AG04450 (cell line): ENCODE measurements at places on chromosomes 13 and 19.

GRCh38 chr19:54462047-54462654 lies 1.4 kb downstream of the LENG9 start:
- DNase-seq: no peak

DNA sequence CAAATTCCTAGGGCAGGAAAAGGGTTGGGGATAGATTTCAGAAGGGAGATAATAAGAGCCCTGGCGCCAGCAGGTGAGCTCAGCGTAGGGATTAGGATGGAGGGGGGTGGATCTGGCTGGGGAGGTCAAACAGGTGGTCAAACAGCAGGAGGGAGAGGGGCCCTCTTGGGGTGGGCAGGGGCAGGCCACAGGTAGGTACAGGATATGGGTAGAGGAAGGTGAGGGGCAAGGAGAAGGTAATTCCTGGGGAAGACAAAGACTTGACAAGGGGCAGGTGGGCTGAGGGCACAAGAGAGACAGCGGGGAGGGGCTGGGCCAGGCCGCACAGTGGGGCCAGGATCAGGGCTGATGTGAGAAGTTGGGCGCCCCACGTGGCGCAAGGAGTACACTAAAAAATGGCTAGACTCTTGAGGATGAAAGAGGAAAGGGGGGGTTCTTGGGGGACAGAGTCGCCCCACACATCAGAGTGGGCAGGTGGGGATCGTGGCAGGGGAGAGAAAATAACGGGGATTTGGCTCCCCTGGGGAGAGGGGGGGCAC lies 713 bp downstream of the KRI1 start:
- no peak for DNase-seq

DNA sequence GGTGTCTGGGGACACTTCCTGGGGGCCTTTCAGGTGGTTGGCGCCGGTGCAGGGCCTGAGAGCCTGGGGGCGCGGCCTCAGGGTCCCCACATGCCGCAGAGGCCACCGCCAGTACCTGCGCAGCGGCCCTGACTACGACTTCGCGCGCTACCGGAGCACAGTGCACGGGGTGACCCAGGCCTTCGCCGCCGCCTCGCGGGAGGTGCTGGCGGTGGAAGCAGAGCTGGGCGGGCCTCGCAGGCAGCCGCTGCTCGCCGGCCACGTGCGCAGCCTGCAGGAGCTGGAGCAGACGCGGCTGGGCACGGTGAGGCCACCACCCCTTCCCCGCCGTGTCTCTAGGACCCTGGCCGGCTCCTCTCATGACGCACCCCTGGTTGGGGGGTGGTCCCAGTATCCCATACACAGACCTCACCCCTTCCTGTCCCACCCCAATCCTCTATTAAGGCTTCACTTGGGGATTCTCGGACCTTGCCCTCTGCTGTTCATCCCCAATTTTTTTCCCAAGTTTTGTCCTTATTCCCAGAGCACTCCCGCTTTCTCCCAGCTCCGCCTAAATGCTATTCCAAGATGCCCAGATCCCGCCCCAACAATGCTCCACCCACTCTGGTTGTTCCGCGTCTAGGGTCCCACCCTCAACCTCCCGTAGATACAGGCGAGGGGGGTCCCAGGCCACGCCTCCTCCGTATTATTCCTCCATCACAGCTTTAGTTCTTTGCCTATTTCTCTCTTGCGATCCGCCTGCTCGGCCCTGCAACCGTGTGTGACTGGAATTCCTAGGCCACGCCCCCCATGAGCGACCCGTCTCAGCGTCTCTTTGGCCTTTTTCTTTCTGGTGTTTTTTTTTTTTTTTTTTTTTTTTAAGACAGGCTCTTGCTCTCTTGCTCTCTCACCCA lies 1.0 kb downstream of the REX1BD start:
- DNase-seq: no peak

- no peak for DNase-seq
Measured at GRCh38 chr13:34410678-34411077, 531.4 kb upstream of the NBEA start.

GRCh38 chr19:1863638-1864479 lies 480 bp upstream of the KLF16 start:
- DNase-seq: peak; percentile 84

DNA sequence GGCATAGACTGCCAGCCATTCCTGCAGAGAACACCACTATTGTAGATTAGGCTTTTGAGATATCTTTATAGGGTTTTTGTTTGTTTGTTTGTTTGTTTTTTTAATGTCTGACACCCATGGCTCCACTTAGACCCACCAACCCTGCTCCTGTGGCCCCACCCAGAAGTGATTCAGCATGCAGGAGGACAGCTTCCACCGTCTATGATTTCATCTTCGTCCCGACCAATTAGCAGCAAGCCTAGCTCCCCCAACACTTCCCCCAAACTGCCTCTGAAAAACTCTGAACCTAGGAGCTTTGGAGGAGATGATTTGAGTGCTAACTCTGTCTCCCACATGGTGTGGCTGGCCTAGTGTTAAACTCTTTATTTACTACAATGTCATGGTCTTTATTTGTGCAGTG lies 108.3 kb upstream of the RXFP2 start:
- DNase-seq: no peak

DNA sequence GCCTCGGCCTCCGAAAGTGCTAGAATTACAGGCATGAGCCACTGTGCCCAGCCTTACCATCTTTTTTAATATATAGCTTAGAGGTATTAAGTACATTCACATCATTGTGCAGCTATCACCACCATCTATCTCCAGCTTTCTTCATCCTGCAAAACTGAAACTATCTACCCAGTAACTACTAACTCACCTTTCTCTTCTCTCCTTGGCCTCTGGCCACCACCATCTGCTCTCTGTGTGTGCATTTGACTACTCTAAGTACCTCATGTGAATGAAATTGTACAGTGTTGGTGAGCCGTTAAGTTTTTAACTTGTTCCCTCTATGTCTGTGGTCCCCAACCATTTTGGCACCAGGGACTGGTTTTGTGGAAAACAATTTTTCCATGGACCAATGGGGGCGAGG lies 56.1 kb downstream of the CDK8 start:
- DNase-seq: no peak

DNA sequence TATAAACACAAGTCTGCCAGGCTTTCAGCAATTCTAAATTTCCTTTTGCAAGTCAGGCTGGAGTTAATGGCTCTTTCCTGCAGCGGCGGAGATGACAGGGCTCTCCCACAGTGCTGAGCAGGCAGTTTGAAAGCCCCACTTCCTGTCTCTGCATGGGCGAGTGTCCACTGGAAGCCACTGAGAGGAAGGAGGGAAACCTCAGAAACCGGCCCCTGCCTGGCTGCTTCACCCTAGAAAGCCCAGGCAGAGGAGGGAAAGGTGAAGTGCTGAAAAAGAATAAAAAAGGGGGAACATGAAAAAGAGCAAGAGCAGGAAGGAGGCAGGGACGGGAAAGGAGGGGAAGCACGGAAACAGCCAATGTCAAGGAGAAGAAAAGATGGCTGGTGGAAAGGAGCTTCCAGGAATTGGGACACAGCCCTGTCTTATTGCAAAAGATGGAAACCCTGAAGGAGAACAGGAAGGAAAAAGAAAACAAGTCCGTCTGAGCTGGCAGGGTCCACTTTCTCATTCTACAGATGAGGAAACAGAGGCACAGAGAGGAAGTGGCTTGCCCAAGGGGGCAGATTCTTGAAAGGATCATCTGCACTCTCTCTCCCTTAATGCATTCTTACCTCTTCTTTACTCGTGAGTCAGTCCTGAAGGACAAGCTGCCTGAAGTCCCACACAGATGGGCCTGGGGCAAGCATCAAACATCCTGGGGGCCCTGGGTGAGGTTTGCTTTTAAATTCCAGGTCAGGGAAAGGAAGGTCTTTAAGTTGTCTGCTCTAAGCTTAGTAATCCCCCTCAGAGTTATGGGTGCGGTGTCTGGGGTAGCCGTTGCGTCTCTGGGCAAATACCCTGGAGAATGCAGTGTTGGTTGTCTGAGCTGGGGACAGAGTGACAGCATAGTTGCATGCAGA lies 38.8 kb upstream of the ALOX5AP start:
- DNase-seq: no peak

DNA sequence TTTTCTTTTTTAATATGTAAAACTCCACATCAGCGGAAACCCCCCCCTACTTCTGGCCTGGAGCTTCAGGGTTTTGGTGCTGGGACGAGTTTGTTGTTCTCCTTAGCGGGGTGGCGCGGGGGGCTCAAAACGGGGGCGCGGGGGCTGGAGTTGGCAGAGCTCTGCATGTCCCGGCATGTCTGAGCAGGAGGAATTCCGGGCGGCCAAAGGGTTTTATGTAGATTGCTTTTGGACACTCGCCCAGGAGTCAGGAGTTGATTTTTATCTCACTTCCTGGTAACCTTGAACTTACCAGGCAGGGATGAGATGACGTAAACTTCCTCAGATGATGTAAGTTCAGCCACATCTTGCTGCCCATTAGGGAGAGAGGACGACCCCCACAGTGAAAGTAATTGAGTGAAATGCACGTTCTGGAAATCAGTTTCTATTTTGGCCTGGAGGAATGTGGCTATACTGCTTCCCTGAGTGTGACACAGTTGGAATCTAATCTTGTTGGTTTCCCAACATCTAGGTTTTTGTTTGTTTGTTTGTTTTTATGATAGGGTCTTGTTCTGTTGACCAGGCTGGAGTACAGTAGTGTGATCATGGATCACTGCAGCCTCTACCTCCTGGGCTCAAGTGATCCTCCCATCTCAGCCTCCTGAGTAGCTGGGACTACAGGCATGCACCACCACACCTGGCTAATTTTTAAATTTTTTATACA lies 21.0 kb upstream of the GDF15 start:
- DNase-seq: peak; percentile 97

- no peak for DNase-seq
Measured at GRCh38 chr19:17244618-17245534, 843 bp downstream of the NR2F6 start.
